ENCODE measurements at places on chromosomes 16 and 17.

DNA sequence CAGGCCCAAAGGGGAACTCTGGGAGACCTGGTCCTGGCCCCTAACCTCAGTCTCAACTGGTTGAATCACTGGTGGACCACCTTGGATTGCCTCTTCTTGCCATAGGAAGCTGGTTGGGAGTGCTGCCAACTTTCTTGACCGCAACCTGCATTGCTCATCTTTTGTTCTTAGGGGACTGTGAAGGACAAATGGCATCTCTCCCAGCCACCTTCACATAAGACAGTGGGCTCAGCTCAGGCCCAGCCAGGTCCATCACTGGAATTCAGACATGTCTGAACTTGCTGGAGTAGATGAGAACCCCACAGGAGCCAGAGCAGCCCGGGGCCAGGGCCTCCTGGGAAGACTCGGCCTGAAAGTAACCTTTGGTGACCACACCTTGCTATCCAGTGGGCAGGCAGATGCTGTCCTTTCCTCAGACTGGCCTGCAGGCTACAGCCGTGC, 18.8 kb downstream of the ADORA2B start:
- peak; percentile 44 for DNase-seq

- no peak for DNase-seq
These were observed 15.3 kb downstream of the ITGAM start for GRCh38 chr16:31274831-31275816.

DNA sequence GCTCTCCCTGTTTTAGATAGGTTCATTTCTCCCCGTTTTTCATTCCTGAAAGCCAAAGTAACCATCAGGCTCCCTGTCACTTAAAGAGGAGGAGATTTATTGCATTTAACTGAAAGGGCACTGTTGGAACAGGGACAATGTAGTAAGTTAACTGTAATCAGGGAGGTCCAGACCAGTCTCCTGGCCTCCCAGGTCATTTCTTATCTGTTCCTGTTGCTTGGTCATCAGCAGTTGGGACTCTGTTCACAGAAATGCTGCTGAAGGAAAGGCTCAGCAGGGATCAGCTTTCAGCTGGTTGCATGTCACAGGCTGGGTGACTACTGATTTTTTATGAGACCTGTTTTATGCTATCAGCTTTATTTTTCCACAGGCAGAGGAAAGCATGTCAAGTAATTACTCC, 622.6 kb upstream of the GOT2 start:
- DNase-seq = no peak

DNA sequence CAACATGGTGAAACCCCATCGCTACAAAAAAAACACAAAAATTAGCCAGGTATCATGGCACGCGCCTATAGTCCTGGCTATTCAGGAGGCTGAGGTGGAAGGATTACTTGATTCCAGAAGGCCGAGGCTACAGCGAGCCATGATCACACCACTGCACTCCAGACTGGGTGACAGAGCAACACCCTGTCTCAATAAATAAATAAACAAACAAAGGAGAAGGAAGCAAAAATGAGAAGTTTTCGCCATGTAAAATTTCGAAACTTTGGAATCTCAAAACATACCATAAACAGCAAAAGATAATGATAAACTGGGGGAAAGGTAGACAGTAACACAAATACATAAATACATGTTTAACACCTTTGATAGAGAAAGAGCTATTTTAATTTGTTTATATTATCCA, 130.9 kb downstream of the ZFHX3 start:
- DNase-seq = no peak
